ENCODE measurements at places on chromosomes 5 and 9. TPM values are rescaled to one million over a fixed set of nuclear protein-coding genes. Genes with fewer than 3 reads are reported as not detected.

The GABRA6 gene
- total RNA-seq = not detected

- DNase-seq = no peak
- H3K4me1 ChIP-seq = peaks cover 9% of the 10 kb centered on the region
- H3K4me3 ChIP-seq = no peak overlapping the region
- H3K27ac ChIP-seq = no peak overlapping the region
- H3K36me3 ChIP-seq = no peaks in the 10 kb centered on the region
- H3K27me3 ChIP-seq = no peaks in the 10 kb centered on the region
These were observed 222.7 kb downstream of the PBX3 start for GRCh38 chr9:125969868-125970267.

GRCh38 chr5:79454043-79454442 lies 59.9 kb downstream of the HOMER1 start:
- H3K4me1 ChIP-seq = peaks cover 1% of the 10 kb centered on the region
- H3K27me3 ChIP-seq = peaks cover 4% of the 10 kb centered on the region
- H3K27ac ChIP-seq = no peak overlapping the region
- DNase-seq = no peak

The PLAC8L1 gene
- 0.50 TPM for total RNA-seq

DNA sequence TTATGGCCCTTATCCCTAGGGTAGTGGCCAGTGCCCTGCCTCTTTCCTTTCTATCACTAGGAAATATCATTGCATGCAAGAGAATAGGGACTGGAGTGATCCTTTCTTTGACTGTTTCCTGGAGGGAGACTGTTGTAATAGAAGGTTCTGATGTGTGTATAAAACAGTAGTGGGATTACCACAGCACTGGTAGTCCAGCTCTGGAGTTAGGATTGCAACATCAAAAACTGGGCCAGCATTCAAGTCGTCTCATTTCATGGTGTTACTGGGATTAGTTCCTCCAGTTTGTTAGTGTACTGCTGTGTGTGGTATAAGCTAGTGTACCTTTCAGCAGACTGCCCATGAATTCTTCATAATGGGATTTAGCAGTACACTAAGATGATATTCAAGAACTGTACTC lies 45.8 kb downstream of the KIAA1958 start:
- no peak overlapping the region for H3K27ac ChIP-seq
- H3K27me3 ChIP-seq = no peaks in the 10 kb centered on the region
- H3K36me3 ChIP-seq = peaks cover 2% of the 10 kb centered on the region
- H3K4me1 ChIP-seq = no peaks in the 10 kb centered on the region
- no peak overlapping the region for H3K4me3 ChIP-seq
- no peak for DNase-seq

The IL17B gene
- total RNA-seq = not detected

The GARIN3 gene
- not detected for total RNA-seq

DNA sequence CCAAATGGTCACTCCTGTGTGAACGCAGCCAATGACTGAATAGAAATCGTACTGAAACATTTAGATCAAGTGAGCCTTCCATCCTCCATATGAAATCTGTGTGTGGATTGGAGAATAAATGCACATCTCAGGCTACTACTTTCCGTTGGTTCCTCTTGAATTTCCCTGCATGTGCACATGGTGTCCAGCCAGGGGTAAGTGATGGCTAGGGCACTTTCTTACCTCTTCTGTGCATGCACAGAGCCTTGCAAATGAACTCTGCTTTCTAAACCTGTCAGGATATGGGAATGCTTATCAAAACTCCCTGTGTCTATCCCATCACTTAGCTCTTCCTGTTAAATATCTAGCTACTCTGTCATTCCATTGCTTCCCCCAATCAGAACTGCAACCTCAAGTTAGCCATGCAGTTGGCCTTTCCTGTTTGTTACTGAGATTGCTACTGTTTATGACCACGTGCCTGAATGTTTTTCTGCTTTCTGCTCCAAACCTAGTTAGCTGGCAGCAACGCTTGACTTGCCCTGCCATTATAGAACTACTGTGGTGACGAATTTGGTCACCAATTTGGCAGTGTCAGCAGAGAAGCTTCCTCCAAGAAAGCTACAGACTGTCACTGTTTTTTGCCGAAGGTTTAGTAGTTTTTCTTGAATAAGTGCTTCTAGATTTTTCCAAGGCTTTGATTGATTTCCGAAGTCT lies 661.6 kb downstream of the LRRC70 start:
- DNase-seq = no peak
- H3K4me1 ChIP-seq = no peaks in the 10 kb centered on the region
- H3K27ac ChIP-seq = no peak overlapping the region
- H3K4me3 ChIP-seq = no peak overlapping the region
- H3K27me3 ChIP-seq = no peaks in the 10 kb centered on the region

DNA sequence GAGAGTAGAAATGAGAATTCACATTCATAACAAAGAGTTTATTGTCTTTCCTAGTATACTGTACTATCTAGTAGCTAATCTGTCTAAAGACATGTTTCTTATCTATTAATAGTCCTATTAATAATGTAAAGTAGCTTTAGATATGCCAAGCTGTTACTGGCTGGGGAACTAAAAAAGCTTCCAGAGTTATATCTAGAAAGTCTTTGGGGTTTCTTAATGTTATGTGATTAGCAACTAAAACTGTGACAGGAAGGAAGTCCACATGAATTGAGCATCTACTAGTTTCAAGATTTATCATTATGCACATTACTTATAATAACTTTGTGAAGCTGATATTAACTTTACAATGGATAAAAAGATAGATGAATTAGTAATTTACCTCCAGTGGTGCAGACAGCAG lies 122.7 kb upstream of the CDKN2B start:
- no peak overlapping the region for H3K27ac ChIP-seq
- H3K4me3 ChIP-seq = no peak overlapping the region
- peaks cover 45% of the 10 kb centered on the region for H3K27me3 ChIP-seq
- no peaks in the 10 kb centered on the region for H3K36me3 ChIP-seq

DNA sequence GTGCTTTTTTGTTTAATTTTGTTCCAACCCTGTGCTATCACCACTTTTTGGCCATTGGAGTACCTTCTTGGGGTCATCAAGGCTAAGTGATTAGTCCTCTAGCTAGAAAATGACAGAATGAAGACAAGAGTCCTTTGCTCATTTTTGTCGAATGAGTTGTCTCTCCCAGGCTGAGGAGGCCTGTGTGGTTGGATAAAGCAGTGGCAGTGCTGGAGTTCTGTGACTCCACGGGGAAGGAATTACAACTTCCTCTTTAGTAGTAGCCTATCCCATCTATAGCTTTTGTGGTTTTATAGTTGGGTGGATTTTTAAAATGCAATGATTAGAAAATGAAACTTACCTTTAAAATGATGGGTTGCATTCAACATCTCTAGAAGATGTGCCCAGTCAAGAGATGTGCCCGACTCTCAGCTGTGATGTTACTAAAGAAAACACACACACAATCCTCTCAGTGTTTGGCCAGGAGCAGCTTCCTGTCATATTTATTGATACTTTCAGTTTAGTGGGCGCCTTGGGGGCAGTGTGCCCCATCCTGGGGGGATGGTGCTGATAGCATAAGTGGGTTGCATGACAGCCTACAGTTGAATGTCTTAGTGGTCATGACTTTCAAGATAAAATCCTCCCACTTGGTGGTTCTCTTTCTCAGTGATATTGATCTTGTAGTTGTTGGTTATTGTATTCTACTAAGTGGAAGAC lies 11.9 kb downstream of the OTULINL start:
- peak; percentile 85 for DNase-seq
- H3K4me1 ChIP-seq = peaks cover 94% of the 10 kb centered on the region
- peaks cover 42% of the 10 kb centered on the region for H3K36me3 ChIP-seq
- peak overlapping the region; percentile 64 for H3K4me3 ChIP-seq
- peak overlapping the region; percentile 98 for H3K27ac ChIP-seq

The PCDHB5 gene
- not detected for total RNA-seq

GRCh38 chr5:159478950-159479349 lies 148.7 kb upstream of the IL12B start:
- peaks cover 4% of the 10 kb centered on the region for H3K4me1 ChIP-seq
- peaks cover 2% of the 10 kb centered on the region for H3K36me3 ChIP-seq
- H3K27me3 ChIP-seq = peaks cover 22% of the 10 kb centered on the region
- DNase-seq = no peak
- H3K27ac ChIP-seq = no peak overlapping the region

DNA sequence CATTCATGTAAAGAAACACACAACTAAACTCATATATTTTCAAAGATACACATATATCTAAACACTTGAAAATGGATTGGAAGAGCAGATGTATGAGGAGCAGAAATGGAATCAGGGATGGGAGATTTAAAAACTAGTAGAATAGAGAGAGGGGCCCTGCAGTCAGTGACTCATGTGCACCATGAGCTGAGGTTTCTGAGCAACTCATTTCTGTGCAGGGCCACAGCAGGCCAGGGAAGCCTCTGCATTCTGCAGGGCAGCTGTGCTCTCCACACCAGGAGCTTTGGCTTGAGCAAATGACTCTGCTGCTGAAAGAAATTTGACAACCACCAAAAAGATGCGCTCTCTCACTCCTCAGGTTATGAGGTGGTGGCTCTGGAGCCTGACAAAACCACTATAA lies 27.1 kb downstream of the LHX6 start:
- no peak overlapping the region for H3K27ac ChIP-seq
- H3K36me3 ChIP-seq = no peaks in the 10 kb centered on the region
- peaks cover 13% of the 10 kb centered on the region for H3K27me3 ChIP-seq
- H3K4me1 ChIP-seq = no peaks in the 10 kb centered on the region
- no peak for DNase-seq

DNA sequence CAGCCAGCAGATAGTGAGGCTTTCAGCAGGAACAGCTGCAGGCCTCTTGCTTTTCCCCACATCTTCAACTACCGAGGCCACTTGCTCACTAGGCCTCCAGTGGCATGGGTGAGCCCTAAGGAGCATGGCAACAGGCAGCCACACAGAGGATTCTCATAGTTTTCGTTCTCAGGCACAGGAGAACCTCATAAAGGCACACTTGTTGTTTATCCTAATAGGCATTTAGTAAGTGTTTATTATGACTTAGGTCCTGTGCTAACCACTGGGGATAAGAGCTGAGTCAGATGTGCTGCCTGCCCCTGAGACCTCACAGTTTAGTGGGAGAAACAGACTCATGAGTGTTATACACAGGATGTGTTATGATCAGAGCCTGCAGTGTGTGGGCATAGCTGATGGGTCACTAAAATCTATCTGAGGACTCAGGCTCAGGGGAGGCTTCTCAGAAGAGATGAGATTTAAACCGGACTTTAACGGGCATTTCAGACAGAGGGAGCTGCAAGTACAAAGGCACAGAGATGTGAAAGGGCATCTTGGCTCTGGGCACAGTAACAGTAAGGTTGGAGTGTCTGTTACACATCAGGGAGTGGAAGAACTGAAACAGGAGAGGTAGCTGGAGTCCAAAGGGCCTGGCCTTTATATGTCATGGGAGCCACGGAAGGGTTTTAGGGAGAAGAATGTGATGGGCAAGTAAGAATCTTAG lies 21.0 kb upstream of the HEMGN start:
- H3K27ac ChIP-seq = no peak overlapping the region
- H3K4me1 ChIP-seq = peaks cover 6% of the 10 kb centered on the region
- no peak overlapping the region for H3K4me3 ChIP-seq
- peaks cover 2% of the 10 kb centered on the region for H3K27me3 ChIP-seq
- no peaks in the 10 kb centered on the region for H3K36me3 ChIP-seq

- no peak overlapping the region for H3K4me3 ChIP-seq
- H3K27me3 ChIP-seq = peaks cover 15% of the 10 kb centered on the region
- no peaks in the 10 kb centered on the region for H3K36me3 ChIP-seq
- DNase-seq = no peak
- H3K27ac ChIP-seq = no peak overlapping the region
These were observed 31.7 kb upstream of the GAS1 start for GRCh38 chr9:86978922-86979474.

GRCh38 chr9:5455181-5455580 lies 4.8 kb downstream of the CD274 start:
- peak overlapping the region; percentile 7 for H3K4me3 ChIP-seq
- H3K36me3 ChIP-seq = peaks cover 40% of the 10 kb centered on the region
- DNase-seq = no peak
- H3K27me3 ChIP-seq = no peaks in the 10 kb centered on the region
- H3K4me1 ChIP-seq = peaks cover 74% of the 10 kb centered on the region

The TRIM7 gene
- total RNA-seq = 1.6 TPM

DNA sequence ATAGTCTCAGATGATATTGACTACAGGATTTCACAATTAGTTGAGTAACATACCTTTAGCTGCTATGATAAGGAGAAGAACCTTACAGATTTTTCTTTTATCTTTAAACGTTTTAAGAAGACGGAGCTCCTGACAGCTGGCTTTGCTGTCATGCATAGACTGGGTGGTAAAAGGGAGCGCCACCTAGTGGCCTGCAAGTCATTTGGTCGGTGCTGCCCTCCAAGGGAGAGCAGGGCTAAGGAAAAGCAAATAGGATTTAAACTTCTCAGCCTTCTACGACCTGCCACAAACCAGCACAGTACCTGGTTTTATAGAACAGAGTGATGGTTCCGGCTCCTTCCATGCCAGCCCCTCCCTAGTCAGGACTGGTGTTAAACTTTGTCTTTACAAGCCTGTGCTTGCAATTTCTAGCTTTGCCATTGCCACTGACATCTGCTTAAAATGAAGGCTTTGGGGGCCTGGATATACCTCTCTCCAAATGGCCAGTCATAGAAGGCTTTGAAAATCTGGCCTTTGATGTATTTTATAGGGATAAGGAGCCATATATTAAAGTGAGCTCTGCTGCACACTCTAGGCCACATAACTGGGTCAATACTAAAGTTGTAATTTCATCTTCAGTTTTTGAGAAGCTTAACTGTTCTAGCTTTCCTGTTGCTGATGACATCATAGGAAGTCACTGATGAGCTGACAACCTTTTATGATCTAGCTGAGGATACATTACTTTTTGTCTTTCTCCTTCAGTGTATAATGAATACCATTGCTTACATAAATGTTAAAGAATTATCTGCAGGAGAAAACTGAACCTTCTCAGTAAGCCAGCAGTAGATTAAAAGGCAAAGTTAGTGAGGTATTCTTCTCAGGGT lies 31.1 kb upstream of the ADAMTSL1 start:
- no peaks in the 10 kb centered on the region for H3K36me3 ChIP-seq
- H3K27me3 ChIP-seq = peaks cover 15% of the 10 kb centered on the region
- no peak overlapping the region for H3K4me3 ChIP-seq
- H3K4me1 ChIP-seq = no peaks in the 10 kb centered on the region

The SLC6A18 gene
- total RNA-seq = not detected

- no peaks in the 10 kb centered on the region for H3K4me1 ChIP-seq
- H3K4me3 ChIP-seq = no peak overlapping the region
- DNase-seq = no peak
These were observed 1938.7 kb upstream of the NUDT12 start for GRCh38 chr5:105501315-105501714.

- DNase-seq = no peak
- H3K36me3 ChIP-seq = no peaks in the 10 kb centered on the region
- no peaks in the 10 kb centered on the region for H3K27me3 ChIP-seq
- H3K4me3 ChIP-seq = no peak overlapping the region
- H3K4me1 ChIP-seq = no peaks in the 10 kb centered on the region
These were observed 134.9 kb upstream of the FBXL7 start for GRCh38 chr5:15365070-15365469.

The UAP1L1 gene
- 35.3 TPM for total RNA-seq

The BTNL8 gene
- 1.7 TPM for total RNA-seq

DNA sequence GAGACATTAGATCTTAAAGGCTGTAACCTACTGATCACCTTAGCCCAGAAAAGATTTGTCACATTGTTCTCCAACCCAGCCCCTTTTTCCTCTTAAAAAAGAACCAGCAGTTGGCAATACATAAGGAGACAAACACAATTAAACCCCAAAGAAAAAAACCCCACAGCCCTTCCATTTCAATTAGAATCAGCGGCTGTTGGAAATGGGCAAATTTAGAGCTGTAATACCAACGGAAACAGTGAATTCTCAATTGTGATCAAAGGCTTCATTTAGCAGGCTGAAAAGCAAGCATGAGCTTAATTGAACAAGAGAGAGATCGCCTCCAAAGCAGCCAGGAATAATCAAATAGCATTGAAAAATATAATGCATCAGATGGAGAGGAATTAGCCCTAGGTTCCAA lies 153.6 kb downstream of the FAM114A2 start:
- H3K4me1 ChIP-seq = no peaks in the 10 kb centered on the region
- H3K27me3 ChIP-seq = peaks cover 6% of the 10 kb centered on the region
- no peak overlapping the region for H3K27ac ChIP-seq
- no peak overlapping the region for H3K4me3 ChIP-seq
- H3K36me3 ChIP-seq = no peaks in the 10 kb centered on the region
- DNase-seq = no peak

The PHF19 gene
- 246 TPM for total RNA-seq

The SIL1 gene
- total RNA-seq = 24.5 TPM

Measured in activated CD8-positive, alpha-beta memory T cell treated with anti-CD3 and anti-CD28 coated beads, Interleukin-2, amount 10 ng/mL, durations not matched to agents 7 days and 5 days (primary cell).